CD4-positive, alpha-beta T cell treated with Interleukin-12 subunit alpha and Interleukin-12 subunit beta, for 1 hour (primary cell): ENCODE measurements at places on chromosomes 4 and X.

DNA sequence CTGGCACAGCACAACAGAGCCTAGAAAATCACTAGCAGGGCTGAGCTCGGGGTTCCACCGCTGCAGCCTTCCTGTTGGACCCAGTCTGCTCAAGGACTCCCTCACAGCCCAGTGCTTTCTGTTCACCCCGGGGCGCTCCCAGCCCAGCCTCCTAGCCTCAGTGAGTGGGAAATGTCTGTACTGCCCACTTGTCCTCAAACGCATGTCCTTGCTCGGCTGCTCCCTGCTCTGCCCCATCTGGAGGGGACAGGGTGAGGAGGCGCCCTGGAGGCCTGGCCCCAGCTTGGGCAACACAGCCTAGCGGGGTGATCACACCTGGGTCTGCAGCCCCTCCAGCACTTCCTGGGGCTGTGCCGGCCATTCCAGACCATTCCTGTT lies 11.9 kb upstream of the CCNQ start:
- DNase-seq: no peak

- DNase-seq: no peak
Observed at GRCh38 chr4:77699731-77700210, 94.2 kb downstream of the CXCL13 start.

- DNase-seq: no peak
Observed at GRCh38 chr4:4794421-4794820, 65.0 kb upstream of the MSX1 start.

DNA sequence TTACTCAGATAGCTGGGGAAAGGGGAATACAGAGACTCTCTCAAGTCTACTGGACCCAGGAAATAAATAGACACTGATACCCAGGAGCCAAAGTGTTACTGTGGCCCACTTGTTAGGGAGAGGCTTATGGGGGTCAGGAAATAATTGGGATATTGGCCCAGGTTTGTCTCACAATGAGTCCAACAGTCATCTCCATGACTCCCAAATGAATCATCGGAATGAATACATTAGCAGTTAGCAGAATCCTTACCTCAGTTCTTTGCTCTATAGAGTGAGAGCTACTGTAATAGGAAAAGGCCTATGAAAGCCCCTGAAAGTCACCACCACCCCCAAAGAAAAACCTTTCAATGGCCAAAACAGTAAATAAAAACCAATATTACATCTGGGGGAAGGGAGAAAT lies 42.4 kb upstream of the ARHGEF6 start:
- DNase-seq: no peak

DNA sequence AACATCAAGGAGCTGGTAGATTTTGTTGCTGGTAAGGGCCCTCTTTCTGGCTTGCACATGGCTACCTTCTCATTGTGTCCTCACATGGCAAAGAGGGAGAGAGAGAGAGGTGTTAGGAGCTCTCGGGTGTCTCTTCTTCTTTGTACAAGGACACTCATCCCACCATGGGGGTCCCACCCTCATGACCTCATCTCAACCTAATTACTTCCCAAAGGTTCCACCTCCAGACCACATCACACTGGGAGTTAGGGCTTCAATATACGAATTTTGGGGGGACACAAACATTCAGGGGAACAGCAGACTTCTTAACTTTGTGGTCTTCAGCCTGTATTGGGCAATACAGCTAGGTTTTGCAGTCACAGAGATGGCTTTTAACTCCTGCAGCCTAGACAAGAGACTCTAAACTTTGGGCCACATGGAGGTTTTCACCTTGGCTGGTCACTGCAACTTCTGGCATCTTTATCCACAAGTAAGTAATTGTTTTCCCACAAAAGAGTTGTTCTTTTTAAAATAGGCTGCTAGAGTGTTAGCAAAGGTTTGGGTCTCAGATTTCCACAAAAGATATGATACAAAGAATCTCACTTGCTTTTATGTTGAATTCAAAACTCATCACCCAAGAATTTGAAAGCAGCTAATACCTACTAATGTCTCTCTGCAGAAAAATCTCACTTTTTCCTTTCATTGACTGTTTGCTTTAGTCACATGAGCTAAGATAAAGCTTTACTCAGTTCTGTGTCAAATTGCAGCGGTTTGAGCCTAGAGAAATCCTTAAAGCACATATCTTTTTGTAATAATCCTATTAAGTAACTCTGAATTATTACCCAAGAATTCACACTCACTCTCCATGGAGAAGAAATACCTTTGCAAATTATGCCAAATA lies 39.6 kb upstream of the BBS12 start:
- DNase-seq: no peak

DNA sequence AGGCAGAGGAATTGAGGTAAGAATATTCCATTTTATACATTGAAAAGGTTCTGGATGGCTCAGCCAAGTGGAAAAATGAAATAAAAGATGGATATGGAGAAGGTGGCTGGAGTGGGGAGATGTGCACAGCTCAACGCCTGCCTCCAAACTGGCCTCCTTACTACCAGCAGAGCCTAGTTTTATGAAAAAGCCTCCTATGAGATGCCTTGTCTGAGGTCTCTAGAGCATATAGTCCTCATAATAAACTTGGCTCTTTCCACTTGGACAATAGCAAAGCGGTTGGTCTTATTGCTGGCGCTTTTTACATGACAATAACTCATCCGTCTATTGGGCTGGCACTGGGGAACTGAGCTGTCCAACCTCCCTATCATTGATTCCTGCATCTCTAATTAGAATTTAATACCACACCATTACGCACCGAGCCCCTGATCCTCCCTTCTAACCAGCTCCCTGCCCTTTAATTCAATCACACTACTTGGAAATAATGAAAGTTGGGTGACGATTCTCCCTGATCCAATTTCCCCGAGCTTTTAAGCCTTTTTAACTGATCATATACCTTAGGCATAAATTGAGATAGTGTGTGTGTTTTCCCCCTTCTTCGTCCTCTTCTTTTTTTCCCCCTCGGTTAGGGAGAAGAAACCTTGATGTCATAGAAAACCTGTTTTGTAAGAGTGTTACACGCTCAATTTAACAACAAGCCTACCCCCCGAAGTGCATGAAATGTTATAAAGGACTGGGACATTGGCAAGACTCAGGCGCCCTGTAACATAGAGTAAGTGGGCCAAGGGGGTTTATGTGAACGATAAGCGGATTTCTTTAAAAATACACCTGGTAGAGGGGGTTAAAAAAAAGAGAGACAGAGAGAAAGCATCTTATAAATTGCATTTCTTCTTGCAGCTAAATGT lies at the start of gene PHOX2B:
Gene PHOX2B (minus strand): TSS at position 155 of the 905 bp plus-strand sequence. CDS start 115 bp downstream, at position 40.
- DNase-seq: no peak

DNA sequence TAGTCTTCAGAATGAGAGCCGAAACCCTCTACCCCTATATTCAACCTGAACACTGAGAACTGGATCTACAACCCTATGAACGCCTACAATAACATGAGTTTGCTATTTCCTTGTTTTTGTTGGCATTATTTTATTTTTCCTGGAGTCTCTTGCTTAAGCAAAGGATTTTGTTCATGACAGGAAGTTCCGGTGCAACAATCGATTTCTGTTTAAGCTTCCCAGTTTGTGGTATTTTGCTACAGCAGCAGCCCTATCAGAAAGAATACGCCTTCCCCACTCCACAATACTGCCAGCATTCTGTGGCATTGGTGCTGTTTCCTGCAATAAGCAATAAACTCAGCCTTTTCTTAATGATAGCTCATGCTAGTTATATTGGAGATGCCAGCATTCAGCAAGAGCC lies 60.9 kb downstream of the NPY5R start:
- DNase-seq: no peak

- DNase-seq: no peak
Observed at GRCh38 chrX:107747596-107748161, 27.9 kb downstream of the TSC22D3 start.

DNA sequence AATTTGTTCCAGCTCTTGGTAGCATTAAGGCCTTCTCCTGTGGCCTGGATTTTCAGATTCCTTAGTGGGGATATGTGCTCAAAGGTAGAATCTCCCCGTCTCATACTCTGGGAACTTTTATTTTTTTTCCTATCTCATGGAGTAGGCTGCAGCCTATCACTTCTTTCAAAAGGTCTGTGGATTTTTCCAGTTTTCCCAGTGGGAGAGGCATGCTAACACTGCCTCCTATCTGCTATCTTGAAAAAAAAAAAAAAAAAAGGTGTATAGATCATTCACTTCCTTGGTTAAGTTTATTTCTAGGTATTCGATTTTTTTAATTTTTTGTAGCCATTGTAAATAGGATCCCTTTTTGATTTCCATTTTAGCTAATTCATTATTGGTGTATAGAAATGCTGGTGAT lies 67.1 kb downstream of the IL15 start:
- DNase-seq: no peak
